ENCODE measurements at places on chromosomes 2 and 18. TPM values are rescaled to one million over a fixed set of nuclear protein-coding genes. Genes with fewer than 3 reads are reported as not detected.

CD8B2 gene
- 4.5 TPM for total RNA-seq

ANKRD39 gene
- 32.2 TPM for total RNA-seq

ERFE gene
- not detected for total RNA-seq

SERPINB8 gene
- total RNA-seq: 17.9 TPM

NCKAP5 gene
- not detected for total RNA-seq

CNTNAP5 gene
- not detected for total RNA-seq

ANKRD44 gene
- 150 TPM for total RNA-seq

UPP2 gene
- not detected for total RNA-seq

DNA sequence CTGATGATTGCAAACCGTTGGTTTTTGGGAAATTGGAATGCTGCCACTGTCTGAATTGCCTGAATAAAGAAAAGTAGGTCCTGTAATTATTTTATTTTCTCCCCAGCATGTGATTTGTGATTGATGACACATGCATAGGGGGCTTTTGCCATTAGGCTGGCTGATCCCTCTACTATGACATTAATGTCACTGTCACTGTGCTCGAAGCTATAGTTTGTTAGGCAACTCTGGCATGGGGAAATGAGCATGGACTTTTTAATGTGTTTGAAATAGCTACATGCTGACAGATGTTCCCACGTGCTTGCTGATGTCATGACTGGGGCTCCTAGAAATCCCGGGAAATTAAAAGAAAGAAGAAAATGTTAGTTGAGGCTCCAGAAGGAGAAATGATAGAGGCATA is 99.1 kb downstream of the HRH4 start:
- DNase-seq: no peak

DNA sequence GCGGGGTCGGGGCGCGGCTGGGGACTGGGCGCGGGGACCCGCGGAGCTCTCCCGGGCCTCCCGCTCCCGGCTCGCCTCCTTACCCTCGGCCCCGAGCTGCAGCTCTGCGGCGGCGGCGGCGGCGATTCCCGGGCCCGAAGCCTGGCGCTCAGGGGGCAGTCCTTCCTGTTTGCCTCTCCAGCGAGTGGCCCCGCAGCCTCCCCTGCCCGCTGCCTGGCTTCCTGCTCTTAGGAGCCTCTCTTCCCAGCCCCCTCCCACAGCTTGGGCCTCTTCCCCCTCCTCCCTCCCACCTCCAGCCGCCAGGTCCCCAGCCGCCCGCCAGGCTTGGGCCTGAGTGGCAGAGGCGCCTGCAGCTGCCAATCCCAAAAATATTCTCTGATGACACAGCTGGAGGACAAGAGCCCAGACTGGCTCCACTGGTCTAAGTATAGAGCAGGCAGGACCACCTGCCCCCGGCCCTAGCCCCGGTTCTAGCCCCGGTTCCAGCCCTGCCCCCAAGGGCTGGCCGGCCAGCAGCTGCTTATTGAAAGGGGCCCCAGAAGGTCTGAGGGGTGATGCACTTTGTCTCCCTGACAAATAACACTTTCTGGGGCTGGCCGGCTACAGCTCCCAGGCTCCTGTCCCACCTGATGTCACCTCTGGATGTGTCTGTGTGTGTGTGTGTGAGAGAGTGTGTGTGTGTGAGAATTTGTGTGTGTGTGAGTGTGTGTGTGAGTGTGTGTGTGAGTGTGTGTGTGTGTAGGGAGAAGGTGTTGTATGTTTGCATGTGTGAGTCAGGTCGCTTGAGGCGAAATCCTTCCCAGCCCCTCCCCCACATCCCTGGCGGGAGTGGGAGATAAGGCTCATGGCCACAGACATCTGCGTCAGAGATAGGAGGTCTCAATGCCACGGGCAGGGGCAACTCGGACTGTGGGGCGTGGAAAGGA is at the start of gene OBSL1:
TSS of gene OBSL1 (minus strand) at position 229 of the 926 bp plus-strand sequence. CDS start 307 bp downstream, outside the sequence.
- DNase-seq: no peak

DNA sequence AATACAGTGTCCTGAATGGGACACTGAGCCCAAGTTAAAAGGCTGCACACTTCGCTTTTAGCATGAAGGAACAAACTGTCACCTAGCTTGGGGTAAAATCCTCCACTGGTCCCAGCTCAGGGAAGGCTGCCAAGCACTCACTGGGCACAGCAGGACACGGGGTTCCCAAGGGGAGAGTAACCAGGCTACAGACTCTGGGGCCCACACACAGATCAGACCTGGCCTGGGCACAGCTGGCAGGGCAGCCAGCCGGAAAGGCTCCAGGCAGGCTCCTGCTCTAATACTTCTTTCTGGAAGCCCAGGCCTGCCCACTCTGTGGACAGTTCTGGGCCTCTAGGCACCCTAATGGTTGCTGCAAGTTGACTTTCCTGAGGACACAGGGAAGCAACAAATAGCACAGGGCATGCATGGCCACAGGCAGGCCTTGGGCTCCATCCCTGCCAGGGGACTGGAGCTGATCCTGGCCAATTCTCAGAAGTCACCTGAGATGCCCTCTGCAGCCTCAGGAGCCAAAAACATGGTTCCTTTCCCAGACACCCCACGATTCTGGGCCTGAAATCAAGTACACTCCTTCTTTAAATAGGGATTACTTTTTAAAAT is 18.7 kb upstream of the SULT1C3 start:
- DNase-seq: no peak

GRCh38 chr18:9082711-9083510 is 19.6 kb upstream of the NDUFV2 start:
- peak; percentile 21 for DNase-seq

GRCh38 chr18:8998481-8999217 is 103.8 kb upstream of the NDUFV2 start:
- no peak for DNase-seq

GRCh38 chr18:61980355-61980754 is 87.5 kb upstream of the RNF152 start:
- DNase-seq: no peak

GRCh38 chr18:79664525-79665125 is 15.0 kb upstream of the CTDP1 start:
- DNase-seq: no peak

DNA sequence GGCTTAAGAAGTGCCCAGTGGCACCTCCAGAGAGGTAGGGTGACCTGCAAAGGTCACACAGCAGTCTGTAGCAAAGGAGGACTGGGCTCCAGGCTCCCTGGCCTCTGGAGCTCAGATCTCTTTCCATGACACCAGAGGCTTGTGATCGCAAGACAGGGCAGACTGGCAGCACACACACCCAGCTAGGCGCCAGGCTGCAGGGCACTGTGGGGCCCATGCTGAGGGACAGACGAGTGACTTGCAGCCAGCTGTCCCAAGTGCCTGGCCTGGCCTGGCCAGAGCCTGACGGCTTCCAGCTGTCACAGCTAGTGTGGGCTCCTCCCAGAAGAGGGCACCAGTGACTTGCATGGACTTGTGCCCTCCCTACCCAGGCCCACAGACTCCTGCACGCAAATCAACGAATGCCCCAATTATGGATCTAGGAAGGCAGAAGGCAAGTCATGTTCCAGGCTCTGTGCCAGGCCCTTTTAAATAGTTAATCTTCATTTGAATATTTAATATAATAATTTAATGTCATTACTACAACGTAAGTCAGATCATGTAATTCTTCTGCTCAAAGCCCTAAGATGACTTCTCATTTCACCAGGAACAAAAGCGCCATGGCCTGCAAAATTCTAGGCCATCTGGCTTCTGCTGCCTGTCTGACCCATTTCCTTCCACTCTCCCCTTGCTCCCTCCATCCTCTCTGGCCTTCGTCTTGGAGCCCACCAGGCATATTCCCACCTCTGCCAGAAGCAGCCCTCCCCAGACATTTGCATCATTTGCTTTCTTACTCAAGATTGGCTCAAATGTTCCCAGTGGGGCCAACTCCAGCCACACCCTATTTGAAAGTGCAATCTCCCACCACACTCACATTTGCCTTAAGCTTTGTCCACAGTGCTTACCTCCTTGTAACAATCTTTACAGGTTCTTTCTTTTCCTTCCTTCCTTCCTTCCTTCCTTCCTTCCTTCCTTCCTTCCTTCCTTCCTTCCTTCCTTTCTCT is 3.7 kb upstream of the SPEG start:
- no peak for DNase-seq

DNA sequence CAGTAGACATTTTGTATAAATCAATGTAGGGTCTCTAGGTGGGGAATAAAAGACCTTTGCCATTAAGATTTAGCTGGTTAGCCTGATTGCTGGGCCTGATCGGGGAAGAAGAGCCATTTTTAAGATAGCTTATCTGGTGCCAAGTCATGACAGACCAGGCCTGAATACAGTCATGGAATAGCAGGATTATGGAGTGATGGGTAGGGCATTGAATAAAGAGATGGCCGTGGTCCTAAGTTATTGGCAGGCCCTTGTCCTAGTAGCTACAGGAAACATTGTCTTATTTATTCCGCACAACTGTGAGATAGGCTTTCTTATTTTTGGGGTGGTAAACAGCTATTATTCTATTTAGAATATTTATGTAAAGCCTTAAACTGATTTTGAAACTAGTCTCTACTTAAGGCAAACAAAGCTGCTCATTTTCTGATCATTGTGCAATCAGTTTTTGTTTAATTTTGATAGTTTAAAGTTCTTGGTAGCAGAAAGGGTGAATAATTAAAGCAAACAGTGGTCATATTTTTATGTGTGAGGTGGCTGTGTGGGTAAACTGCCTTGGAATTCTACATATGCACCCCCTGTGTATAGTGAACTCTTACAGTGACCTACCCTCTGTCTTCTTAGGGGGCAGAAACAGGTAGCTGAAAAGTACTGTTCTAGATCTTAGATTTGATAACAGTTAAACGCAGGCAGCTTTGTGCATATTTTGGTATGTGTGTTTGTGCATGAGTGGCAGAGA is 22.6 kb downstream of the ZNF236 start:
- no peak for DNase-seq

- DNase-seq: no peak
These were observed 166.9 kb upstream of the KLF7 start for GRCh38 chr2:207332480-207333212.

DNA sequence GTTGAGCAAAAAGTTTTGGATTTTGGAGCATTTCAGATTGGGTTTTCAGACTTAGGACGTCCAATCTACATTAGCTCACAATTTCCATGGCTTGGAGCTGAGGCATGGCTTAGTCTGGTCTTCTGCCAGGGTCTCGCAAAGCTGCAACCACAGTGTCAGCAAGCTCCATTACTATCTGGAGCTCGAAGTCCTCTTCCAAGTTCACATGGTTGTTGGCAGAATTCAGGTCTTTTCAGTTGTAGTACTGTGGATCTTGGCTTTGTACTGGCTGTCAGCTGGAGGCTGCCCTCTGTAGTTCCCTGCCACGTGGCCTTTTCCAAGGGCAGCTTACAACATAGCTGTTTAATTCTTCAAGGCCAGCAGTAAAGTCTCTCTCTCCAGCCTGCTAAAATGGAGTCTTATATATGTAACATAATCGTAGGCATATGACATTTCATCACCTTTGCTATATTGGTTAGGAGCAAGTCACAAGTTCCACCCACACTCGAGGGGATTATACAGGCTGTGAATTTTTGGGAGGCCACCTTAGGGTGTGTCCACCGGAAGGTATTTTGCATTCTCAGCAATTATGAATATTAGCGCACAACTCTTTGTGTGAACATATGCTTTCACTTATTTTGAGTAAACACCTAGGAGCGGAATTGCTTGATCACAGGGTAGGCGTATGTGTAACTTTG is 41.5 kb upstream of the EPC2 start:
- DNase-seq: no peak

DNA sequence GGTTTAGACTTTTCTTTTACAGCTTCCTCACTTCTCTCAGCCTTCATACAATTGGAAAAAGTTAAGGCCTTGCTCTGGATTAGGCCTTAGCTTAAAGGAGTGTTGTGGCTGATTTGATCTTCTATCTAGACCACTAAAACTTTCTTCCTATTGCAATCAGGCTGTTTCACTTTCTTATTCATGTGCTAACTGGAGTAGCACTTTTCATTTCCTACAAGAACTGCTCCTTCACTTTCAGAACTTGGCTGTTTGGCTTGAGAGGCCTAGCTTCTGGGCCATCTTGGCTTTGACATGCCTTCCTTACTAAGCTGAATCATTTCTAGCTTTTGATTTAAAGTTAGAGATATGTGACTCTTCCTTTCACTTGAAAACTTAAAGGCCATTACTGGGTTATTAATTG is 114.3 kb downstream of the ARHGEF4 start:
- no peak for DNase-seq

DNA sequence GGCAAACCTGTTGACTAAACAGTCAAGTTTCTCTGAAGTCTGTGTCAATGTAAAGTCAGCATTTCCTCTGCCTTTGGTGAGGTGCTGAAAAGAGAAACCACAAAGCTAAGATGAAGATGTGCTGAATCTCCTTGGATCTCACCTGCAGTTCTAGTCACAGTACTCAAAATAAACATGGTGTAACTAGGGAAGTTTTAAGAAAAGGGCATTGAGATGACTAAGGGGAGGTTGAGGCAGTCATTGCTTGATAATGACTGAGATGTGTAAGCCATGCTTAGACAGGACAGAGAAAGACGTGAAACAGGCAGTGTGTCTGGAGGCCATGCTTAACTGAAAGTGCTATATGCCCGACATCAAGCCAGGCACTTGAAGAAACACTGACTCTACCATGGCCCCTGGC is 1010.0 kb upstream of the CELF4 start:
- peak; percentile 32 for DNase-seq

DNA sequence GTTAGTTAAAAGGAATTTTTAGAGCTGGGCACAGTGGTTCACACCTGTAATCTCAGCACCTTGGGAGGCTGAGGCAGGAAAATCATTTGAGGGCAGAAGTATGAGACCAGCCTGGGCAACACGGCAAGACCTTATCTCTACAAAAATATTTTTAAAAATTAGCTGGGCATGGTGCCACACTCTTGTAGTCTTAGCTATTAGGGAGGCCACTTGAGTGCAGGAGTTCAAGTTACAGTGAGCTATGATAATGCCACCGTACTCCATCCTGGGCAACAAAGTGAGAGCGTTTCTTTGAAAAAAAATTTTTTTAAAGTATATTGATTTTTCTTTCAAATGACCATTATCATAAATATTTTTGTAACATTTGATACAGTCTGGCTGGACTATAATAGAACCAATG is 93.6 kb upstream of the FAM117B start:
- DNase-seq: no peak

- no peak for DNase-seq
These were observed 270.4 kb downstream of the FIGN start for GRCh38 chr2:163465440-163465839.
